HCT116 (cell line): ENCODE measurements at places on chromosomes 6 and 20.
A peak's percentile ranks its signal among the peaks of the same experiment; 100 is the strongest.

DNA sequence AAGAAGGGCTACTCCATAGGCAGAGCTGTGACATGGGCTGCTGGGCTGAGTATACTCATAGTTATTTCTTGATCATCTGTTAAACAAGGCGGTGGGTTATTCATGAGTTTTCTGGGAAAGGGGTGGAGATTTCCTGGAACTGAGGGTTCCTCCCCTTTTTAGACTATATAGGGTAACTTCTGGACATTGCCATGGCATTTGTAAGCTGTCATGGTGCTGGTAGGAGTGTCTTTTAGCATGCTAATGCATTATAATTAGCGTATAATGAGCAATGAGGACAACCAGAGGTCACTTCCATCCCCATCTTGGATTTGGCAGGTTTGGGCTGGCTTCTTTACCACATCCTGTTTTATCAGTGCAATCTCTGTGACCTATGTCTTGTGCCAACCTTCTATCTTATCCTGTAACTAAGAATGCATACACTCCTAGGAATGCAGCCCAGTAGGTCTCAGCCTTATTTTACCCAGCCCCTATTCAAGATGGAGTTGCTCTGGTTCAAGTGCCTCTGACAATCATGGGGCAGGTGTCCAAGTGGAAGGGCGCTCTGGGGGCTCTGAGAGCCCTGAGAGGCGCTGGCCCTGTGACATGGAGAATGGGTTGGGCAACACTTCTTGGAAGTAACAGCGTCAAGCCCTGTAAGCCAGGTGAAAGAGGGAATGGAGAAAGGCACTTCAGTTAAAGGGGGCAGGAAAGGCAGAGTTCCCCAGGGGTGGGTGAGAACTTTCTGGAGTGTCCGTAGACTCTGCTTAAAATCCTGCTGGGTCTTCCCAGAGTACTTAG, 354.2 kb upstream of the SULF2 start:
- no peak for DNase-seq

- DNase-seq = no peak
Observed at GRCh38 chr6:50116797-50117542, 67.2 kb upstream of the DEFB112 start.

DNA sequence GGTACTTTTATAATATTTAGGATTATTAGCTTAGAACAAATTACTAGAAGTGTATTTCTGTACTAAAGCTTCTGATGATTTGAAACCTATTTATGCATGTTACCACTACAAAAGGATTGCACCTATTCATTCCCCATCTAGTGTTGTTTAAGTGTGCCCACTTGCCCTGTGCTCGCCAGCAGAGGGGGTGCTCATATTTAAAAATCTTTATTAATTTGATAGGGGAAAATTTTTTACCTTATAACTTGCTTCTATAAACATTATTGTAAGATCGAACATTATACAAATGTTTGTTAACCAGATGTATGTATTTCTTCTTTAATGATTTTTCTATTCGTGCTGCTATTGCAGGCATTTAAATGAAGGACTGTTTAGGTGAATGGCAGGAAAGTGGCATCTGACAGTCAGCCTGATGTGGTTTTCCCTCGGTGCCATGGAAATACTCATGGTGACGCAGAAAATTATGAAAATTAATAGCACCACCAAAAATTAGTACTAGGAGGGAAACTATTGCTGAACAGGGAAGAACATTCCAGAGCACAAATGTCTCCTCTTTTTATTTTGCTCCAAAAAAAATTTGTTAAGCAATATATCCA, 44.1 kb upstream of the FNDC1 start:
- DNase-seq = no peak

- DNase-seq = peak; percentile 13
Observed at GRCh38 chr6:165889636-165890403, 226.8 kb upstream of the PDE10A start.

DNA sequence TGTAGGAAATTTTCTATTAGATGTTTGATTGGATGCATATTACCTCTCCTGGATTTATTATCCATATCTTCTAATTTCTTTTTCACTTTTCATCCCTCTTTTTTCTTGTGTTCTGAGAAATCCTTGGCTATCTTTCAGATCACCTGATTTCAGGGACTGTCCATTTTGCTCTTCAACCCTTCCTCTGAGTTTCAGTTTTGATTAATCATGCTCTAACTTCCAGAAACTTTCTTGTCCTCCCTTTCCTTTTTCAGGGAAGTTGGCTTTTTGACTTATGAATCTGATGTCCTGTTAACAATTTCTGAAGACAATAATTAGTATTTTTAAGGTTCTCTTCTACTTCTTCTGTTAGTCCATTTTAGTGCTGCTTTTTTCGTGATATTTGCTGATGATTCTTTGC, 79.1 kb downstream of the FKBP5 start:
- no peak for DNase-seq
